ENCODE measurements at places on chromosomes 2 and 18.
A peak's percentile ranks its signal among the peaks of the same experiment; 100 is the strongest.

GRCh38 chr18:32701313-32701712 is 71.5 kb downstream of the KLHL14 start:
- no peaks in the 10 kb centered on the region for H3K4me1 ChIP-seq
- no peak overlapping the region for H3K27ac ChIP-seq
- H3K27me3 ChIP-seq = no peaks in the 10 kb centered on the region
- H3K4me3 ChIP-seq = no peak overlapping the region
- no peaks in the 10 kb centered on the region for H3K36me3 ChIP-seq
- no peak for DNase-seq

- no peak overlapping the region for H3K27ac ChIP-seq
- no peaks in the 10 kb centered on the region for H3K27me3 ChIP-seq
- H3K36me3 ChIP-seq = no peaks in the 10 kb centered on the region
- DNase-seq = no peak
- no peaks in the 10 kb centered on the region for H3K4me1 ChIP-seq
Measured at GRCh38 chr2:164771897-164772296, 69.7 kb downstream of the COBLL1 start.

GRCh38 chr2:207561386-207562080 is 31.8 kb downstream of the CREB1 start:
- no peak overlapping the region for H3K27ac ChIP-seq
- H3K4me1 ChIP-seq = no peaks in the 10 kb centered on the region
- no peak for DNase-seq
- no peak overlapping the region for H3K4me3 ChIP-seq
- H3K27me3 ChIP-seq = no peaks in the 10 kb centered on the region

DNA sequence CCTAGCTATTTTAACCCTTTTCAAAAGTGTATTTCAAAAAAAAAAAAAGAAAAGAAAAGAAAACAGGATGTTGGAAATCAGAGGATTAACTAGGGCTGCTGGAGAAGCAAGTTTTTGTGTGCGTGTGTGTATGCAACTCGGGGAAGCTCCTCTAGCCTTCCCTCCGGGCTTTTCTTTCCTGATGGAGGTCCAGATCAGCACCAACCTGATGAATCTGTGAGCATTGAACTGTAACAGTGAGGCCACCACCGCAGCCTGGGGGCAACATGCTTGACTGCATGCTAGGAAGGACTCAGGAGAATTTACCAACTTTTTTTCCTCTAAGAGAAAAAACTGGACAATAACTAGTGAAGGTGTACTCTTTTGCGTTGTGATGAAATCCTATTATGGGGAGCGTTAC is 2.3 kb downstream of the OBSL1 start:
- H3K4me1 ChIP-seq = peaks cover 18% of the 10 kb centered on the region
- H3K27me3 ChIP-seq = no peaks in the 10 kb centered on the region
- no peaks in the 10 kb centered on the region for H3K36me3 ChIP-seq
- no peak for DNase-seq

GRCh38 chr2:131417886-131418285 is 53.9 kb upstream of the RAB6D start:
- H3K27me3 ChIP-seq = no peaks in the 10 kb centered on the region
- DNase-seq = no peak
- no peaks in the 10 kb centered on the region for H3K4me1 ChIP-seq
- no peaks in the 10 kb centered on the region for H3K36me3 ChIP-seq

- no peaks in the 10 kb centered on the region for H3K4me1 ChIP-seq
- DNase-seq = no peak
- H3K36me3 ChIP-seq = no peaks in the 10 kb centered on the region
- no peak overlapping the region for H3K4me3 ChIP-seq
Measured at GRCh38 chr18:12592597-12593127, 65.2 kb downstream of the SPIRE1 start.

GRCh38 chr2:154240921-154241379 is 369.2 kb downstream of the GALNT13 start:
- no peaks in the 10 kb centered on the region for H3K27me3 ChIP-seq
- no peaks in the 10 kb centered on the region for H3K4me1 ChIP-seq
- DNase-seq = peak; percentile 36
- no peak overlapping the region for H3K27ac ChIP-seq

- peak; percentile 18 for DNase-seq
- no peaks in the 10 kb centered on the region for H3K4me1 ChIP-seq
- peak overlapping the region; percentile 39 for H3K4me3 ChIP-seq
Measured at GRCh38 chr18:62384610-62385097, 59.5 kb downstream of the TNFRSF11A start.

DNA sequence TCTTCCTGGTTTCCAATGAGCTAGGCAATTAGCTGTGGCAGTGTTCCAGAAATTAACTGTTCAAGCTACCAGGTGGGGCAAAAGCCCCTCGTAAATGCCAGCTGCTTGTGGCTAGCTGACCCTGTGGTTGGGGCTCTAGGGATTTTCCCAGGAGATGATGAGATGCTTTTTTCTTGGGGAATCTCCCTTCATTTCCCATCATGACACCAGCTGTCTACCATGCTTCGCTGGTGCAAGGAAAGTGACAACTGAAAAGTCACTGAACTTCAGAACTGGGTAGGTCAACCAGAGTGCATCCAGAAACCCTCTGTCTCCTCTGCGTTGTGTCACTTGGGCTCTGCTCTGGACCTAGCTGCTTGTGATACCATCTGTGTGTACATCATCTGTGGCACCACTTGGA is 386.5 kb upstream of the DCC start:
- no peak overlapping the region for H3K4me3 ChIP-seq
- DNase-seq = no peak
- no peak overlapping the region for H3K27ac ChIP-seq
- H3K4me1 ChIP-seq = no peaks in the 10 kb centered on the region
- H3K27me3 ChIP-seq = no peaks in the 10 kb centered on the region

- no peaks in the 10 kb centered on the region for H3K27me3 ChIP-seq
- peaks cover 65% of the 10 kb centered on the region for H3K4me1 ChIP-seq
- H3K36me3 ChIP-seq = no peaks in the 10 kb centered on the region
- peak; percentile 39 for DNase-seq
- no peak overlapping the region for H3K27ac ChIP-seq
Measured at GRCh38 chr2:54598347-54599325, 124.8 kb upstream of the EML6 start.

GRCh38 chr2:29236074-29236473 is 120.9 kb downstream of the CLIP4 start:
- DNase-seq = no peak
- H3K27me3 ChIP-seq = no peaks in the 10 kb centered on the region
